ENCODE measurements at places on chromosomes 5 and 9.
A peak's percentile ranks its signal among the peaks of the same experiment; 100 is the strongest.

DNA sequence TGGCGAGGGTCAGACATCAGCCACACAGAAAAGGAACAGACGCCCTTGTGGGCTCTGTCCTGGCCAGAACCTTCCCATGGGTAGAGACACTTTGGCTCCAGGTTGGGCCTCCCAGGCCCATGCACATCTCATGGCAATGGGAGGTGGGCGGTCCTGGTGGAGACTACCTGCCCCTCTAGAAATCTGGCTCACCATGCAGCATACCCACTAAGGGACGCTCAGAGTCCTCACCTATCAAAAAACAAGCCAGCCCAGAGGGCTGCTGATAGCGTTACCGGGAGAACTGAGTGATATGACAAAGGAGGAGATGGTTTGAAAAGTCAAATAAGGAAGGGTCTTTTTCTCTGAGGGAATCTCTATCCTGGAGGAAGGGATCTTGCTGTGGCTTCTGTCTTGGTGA is 62.1 kb downstream of the C5orf15 start:
- DNase-seq: no peak

DNA sequence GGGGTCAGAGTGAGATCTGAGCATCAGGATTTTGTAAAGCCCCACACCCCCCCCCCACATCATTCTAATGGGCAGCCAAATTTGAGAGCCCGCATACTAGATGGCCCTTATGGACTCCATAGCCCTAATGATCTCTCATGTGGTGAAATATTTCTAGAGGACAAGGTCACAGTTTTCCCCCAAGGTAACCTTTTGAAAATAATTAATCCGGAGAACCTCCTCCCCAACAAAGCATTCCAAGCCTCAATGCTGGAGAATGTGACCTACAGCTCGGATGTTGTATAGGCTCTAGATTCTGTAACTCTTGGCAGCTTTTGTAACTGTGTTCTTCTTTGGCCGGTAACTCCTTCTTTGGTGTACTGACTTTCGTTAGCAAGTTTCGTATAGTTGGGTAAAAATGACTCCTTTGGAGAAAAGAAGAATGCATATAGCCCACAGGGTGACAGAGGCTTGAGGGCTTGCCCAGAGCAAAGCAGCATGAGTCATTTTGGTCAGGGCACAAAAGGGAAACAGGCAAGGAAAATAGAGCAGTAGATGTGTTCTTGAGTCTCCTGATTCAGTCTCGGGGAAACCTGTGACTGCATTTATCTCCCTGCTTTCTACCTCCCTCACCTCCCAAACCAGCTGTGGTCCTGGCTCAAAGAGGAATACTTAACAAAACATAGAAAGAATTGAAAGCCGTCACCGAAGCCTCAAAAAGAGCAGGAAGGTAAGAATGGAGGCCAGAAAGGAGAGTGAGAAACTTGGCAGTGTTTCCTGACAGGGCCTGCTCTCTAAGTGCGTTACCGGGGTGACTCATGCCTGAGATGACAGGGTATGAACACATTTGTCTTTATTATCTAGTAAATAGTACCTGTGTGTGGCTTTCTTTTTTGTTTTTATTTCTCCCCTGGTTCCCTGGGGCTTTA is 6.6 kb upstream of the XPA start:
- peak; percentile 18 for DNase-seq

DNA sequence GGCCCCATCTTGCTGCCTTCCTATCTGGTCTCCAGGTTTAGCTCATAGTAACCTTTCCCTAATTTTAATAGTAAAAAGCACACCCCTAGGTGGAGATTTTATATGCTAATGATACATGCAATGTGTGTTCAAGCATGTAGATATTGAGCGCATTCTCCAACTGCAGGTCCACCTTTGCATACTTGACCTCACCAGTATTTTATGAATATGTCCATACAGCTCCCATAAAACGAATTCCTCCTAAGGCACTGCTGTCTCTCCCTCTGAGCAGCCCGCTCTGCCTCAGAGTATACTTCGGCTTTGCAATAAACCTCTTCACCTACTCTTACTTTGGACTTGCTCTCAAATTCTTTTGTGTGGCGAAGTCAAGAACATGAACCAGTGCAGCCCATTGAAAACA is 153.3 kb downstream of the RAB3C start:
- DNase-seq: no peak

GRCh38 chr5:53063176-53063575 is 46.4 kb downstream of the MOCS2 start:
- no peak for DNase-seq

GRCh38 chr5:167217097-167217743 is 1074.2 kb upstream of the WWC1 start:
- DNase-seq: no peak

GRCh38 chr9:129617167-129617566 is 3.7 kb downstream of the C9orf50 start:
- DNase-seq: no peak

GRCh38 chr5:94983861-94984535 is 300.9 kb downstream of the MCTP1 start:
- no peak for DNase-seq

DNA sequence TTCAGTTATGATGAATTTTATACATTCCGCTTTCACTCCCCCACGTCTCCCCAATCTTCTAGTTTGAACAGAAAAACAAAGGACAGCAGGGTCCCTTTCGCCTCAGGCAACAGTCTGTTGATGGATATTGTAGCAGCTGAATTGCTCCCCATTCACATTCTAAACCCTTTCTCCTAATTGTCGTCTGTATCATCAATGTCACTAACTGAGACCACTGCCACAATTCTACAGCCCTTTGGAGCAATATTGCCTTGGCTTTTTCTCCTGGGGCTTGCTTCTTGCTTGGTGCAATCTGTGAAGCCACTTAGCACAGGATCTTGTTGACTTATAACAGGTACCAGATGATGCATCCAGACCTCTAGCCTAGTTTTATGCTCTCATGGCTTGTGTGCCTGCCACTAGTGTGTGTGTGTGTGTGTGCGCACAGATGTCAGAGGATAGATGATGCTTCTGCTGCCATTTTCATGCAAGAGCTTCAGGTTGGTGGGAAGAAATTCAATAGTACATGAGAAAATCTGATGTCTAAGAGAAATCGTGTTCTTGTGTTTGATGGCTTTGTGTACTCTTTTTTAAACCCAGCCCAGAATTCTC is 195.2 kb upstream of the ISL1 start:
- no peak for DNase-seq

DNA sequence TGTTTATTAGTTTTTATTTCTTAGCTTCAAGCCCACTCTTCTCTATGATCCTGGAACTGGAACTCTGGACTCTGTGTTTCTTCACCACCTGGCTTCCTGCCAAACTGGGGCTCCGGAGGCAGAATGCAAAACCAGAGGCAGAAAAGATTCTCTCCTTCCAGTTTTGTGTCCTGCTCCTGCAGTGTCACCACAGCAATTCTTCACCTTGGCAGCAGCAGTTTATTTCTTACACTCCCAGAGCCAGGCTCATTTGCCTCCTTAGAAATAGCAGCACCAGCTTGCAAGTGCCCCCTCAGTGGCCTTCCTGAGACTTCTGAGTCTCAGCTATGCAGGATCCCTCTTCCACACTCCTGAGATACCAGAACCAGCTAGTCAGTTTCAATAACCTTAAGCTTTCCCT is 26.7 kb upstream of the CAMK4 start:
- DNase-seq: no peak

DNA sequence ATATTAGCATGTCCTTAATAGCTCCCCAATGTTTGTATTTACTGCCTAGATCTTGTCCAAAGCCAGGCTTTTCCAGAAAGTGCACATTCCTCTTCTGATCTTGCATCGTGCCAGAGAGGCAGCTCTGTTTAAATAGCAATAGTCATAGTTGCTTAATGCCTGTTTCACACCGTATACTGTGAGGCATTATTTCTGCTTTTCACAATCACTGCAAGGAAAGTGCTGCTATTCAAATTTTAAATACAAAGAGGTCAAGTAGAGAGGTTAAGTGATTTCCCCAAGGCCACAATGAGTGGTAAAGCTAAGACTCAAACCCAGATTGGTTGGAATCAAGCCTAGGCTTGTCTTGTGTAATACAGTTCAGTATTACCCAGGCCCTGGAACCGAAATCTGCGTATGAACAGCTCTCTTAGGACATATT is 153.6 kb downstream of the SNX18 start:
- no peak for DNase-seq

- DNase-seq: no peak
These were observed 138.9 kb upstream of the CDKN2B start for GRCh38 chr9:22147813-22148527.

DNA sequence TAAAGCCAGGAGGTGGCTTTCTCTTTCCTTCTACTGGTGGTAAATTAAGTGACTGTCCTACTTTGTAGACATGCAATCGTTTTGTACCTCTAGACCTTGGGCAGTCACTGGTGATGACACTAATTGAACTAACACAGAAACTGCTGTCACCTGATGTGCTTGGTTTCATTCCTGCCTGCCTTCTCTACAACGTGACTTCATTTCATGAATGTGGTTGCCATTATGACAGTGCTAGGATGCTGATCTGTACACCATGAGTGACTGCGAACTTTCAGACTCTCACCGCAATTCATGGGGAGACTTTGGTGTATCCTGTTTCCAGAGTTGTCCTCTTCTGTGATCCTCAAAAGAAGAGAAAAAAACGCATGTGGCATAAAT is 47.5 kb downstream of the UBE2QL1 start:
- DNase-seq: no peak

DNA sequence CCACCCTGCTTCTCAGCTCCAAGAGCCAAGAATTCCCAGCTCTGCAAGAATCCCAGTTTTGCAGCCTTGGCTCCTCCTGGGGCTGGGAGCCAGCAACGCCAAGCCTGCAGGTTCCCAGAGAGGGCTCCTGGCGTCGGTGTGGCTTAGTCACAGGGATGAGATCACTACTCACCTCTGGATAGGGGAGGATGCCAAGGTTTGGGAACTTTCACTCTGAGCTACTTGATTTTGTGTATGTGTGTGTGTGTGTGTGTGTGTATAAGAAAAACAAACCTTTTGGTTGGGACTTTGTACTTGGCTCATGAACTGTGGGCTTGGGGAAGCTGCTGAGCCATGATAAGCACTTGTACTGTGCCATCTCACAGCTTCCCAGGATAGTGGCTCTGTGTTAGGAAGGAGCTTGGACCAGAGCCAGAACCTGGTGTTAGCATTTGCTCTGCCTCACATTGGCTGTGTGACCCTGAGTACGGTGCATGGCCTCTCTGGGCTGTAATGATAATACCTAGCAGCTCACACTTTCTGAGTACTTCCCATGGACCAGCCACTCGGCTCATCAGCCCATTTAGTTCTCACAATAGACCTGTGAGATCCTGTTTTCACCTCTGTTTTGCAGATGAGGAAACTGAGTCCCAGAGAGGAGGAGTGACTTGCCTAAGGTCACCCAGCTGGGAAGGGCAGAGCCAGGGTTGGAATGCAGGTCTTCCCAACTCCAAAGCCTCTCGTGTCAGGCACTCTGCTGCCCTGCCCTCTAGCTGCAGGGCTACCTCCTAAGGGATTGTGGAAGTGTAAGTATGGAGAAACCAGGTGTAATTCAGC is 41.4 kb upstream of the DAB2IP start:
- DNase-seq: no peak

Measured in NCI-H1092 (cell line).